HAP-1 (cell line): ENCODE measurements at places on chromosomes 6 and 20.

- no peak for DNase-seq
Observed at GRCh38 chr20:39004508-39004907, 42.4 kb downstream of the DHX35 start.

DNA sequence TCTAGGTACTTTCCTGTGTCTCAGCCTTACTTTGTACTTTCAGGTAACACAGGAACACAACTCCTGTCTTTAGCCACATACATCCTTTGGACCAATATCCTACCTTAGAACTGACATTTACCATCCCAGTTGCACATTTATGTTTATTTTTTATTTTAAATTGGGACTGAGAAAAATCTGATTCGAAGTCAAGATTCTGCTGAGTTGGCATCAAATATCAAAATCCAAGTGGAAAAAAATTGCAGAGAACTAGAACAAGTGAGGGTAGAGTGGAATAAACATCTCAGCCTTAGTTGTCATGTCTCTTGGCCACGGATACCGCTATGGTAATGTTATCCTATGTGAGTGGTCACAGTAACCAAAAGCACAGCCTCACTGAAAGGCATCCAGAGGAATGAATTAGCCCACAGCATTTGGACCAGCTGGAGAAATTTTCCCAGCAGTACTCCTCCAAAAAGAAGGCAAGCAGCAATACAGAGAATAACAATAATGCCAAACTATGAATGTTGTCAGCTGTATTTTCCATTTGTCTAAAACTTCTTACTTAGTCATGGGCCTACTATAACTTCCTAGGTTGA is 17.6 kb upstream of the EYA4 start:
- no peak for DNase-seq

- DNase-seq = no peak
Observed at GRCh38 chr20:15916623-15917022, 656.6 kb downstream of the KIF16B start.

GRCh38 chr6:166751051-166751595 is 124.1 kb upstream of the RPS6KA2 start:
- DNase-seq = no peak

GRCh38 chr6:105300090-105300489 is 102.8 kb downstream of the PREP start:
- no peak for DNase-seq

- DNase-seq = no peak
Observed at GRCh38 chr20:38298768-38299288, 5.1 kb upstream of the BPI start.

DNA sequence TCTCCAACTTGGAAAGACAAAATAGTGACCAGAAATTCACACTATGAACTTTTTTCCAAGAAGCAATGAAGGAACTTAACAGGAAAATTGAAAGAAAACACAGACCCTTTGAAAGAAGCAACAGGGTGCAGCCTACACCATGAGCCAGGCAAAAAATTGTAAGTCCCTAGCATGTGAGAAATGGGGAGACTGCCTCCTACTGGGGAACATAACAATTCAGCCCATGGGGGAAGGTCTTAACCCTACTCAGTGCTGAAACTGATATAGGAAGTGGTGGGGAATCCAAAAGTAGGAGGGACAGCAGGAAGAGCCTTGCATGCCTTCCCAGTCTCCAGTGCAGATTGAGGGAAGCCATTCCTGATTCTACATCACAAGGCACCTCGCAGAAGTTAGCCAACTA is 235.1 kb upstream of the UFL1 start:
- DNase-seq = no peak

DNA sequence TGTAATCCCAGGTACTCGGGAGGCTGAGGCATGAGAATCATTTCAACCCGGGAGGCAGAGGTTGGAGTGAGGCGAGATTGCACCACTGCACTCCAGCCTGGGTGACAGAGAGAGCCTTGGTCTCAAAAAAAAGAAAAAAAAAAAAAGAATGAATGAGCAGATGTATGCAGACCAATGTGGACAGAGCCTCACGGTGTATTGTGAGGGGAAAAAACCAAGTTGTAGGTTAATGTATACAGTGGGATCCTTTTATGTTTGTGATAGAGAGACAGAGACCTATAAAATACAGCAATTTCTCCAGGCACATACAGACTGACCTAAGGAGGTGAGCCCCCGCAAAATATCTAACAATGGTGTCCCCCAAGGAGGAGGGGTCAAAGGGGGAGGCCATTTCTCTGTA is 11.7 kb downstream of the TGM2 start:
- DNase-seq = no peak

DNA sequence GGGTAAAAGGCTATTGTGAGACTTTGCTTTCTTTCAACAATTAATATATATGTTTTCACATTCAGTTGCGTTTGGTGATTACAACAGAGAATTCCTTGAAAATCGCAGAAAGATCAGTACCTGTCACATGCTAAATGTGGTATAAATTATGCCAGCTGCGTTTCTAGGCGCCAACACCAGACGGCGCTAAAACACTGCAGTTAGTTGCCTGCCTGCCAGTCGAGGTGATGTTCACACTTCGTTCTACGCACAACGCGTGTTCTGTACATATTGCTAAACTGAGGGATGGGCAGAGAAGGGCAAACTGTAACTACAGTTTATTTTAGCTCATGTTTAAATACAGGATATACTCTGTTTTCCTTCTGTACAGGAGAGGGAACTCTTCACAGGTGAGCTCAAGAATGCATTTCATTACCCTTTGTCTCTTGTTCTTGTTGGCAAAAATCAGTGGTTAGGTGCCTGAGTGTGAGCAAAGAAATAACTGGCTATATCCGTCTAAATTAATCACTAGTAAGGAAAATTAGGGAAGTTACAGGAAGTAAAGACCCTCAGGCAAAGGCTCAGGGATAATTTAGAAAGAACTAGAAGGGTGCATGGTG is 100.1 kb upstream of the RGS17 start:
- peak; percentile 34 for DNase-seq

DNA sequence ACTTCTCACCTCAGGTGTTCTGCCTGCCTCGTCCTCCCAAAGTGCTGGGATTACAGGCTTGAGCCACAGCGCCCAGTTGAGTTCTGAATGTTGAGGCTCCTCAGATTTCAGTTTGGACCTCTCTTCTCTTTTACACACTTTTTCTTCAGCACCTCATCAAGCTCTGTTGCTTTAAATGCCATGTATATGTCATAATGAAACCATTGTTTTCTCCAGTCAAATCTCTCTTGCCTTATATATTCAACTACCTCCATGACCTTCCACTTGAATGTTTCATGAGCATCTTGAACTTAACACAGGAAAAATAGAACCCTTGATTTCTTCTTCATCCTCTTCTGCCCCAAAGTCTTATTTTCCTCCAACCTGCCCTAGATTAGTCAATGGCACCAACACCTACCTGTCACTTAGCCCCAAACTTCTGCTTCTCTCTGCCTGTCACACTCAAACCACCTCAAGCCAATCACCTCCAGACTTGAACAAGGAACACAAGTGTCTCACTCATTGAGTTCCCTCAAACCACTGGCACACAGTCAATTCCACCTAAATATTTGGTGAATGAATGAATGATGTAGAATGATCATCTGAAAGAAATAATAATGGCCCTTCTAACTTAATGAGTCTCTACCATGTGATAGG is 161.0 kb upstream of the SGK1 start:
- DNase-seq = no peak

DNA sequence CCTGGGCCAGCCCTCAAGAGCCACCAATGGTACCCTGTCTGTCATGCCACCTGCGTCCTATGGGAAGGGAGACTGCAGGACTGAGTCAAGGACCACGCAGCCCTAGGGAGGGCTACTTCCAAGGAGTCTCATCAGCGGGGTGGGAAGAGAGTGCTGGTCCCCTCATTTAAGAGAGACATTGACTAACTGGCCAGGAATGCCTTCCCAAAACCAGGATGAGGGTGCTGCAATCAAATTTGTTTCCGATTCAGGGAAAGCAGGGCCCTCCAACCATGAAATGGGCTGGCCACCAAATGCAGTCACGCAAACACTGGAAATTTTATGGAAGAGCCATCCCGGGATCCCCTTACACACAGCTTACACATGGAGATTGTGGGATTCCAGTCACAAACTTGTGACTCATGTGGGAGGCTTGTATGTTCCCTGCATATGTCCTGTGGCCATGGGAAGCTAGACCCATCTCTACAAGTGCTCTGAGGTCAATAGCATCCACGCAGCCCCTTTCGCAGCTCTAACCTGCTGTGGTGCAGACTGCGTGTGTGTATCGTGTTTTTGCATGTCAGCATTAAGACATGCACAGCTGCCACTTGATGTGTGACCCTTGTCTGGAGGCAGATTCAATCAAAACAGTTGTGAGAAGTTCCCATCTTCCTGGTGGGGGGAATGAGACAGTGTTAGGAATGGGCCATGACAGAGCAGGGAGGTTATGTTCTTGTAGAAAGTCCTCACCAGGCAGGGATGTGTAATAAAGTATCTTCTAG is 53.0 kb upstream of the CST7 start:
- no peak for DNase-seq

DNA sequence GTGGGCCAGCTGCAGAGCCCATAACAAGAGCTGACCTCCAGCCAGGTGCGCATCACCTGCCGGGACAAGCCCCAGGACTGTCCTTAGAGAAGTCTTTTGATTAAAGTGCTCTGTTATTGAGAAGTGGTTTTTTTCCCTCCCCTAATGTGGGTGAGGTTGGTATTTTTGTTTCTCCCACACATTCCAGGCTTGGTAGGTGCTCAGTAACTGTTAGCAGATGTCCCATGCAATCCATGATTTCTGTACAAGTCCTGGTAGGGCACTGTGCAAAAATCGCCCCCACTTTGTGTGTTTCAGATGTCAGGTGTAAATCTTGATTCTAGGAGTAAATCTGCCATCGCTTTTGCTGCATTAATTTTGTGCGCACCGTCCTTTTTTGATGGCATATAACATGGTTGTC is 4.7 kb downstream of the FAM210B start:
- DNase-seq = no peak

- DNase-seq = no peak
Observed at GRCh38 chr6:157099912-157100593, 223.3 kb downstream of the TMEM242 start.

DNA sequence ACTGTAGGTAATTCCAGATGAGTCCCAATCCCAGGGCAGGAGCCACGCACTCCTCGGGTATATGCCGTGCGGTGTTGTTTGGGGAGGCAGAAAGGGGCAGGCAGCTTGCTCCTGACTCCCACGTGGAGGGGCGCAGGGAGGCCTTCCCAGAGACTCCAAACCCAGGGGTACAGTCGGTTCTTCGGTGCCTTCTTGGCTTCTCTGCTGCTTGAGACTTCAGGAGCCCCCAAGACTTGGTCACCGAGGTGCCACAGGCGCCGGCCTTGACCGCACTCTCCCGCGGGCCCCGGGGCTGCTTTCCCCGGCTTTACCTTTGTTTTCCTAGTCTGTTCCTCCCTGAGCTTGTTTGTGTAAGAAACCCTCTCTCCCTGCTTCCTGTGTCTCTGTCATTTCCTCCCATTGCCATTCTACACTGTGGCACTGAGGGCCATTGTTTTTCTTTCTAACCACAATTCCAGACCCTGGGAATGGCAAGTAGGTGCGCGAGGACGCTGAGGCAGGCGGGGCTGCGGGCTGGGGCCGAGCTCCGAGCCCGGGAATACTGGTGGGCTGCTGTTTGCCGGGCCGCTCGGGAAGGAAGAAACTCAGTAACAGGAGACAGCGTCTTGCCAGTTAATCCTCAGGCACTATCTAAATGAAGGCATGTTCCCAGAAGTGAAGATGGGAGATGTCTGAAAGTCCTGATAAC is 215.6 kb upstream of the HEY2 start:
- DNase-seq = no peak

DNA sequence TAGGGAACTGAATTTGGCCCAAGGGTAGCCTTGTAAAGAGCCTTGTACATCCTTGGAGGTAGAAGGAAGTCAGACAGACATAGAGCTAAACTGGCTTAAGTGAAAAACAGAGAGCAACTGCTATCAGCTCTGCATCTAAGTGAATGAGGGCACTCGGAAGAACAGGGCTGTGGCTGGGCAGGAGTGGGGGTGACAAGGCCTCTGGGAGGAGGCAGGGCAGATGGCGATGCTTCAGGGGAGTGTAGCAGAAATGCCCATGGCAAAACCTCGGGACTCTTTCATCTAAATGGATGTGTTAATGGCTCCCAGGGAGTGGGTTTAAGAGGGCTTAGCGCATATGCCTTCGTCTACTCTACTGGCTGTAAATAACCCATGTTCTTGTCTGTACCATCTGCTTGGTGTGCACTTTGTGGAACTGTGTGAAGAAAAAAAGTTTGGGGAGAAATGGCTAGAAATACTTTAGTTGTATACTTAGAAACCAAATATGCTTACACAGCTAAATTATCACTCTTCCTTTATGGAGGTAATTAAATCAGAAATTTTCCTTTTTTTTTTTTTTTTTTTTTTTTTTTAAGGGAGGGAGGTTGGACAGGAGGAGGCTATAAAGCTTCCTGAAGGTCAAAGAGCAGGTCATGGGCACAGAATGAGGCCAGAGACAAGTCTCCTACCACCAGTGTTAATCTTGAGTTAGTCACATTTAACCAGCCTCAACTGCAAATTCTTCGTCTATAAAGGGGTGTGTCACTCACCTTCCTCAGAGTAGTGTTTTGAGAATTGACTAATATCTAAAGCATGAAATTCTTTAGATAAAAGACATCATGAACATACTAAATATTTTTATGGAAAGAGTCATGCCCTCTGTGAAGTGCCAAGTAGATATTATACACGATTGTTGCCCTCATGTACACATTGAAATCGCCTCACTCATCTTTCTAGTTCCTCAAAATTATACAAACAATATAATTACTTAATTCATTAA is 60.9 kb downstream of the FYN start:
- DNase-seq = no peak

- no peak for DNase-seq
Observed at GRCh38 chr20:7459083-7459482, 481.2 kb downstream of the HAO1 start.

DNA sequence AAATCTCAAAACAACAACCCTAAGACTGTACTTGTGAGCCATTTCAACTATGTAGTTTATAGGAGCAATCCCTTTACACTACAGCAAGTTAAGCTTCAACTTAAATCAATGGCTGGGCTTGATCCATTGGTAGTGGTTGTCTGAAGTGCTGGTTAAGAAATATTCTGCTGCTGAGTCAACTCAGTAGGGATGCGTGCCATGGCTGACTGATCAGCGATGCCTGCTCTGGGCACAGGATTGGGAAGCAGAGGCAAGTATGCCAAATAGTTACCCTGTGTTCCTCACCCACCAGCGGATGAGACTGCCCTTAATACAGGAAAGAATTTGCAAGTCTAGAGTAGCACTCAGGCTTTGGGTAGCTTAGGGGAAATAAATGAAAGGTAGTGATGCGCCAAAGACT is 41.5 kb downstream of the GCM1 start:
- DNase-seq = no peak

GRCh38 chr20:48843057-48843806 is 15.4 kb upstream of the PREX1 start:
- DNase-seq = no peak

- peak; percentile 75 for DNase-seq
Observed at GRCh38 chr6:10837009-10837621, 1.2 kb downstream of the MAK start.
